ENCODE measurements at places on chromosomes 7 and 10. TPM values are rescaled to one million over a fixed set of nuclear protein-coding genes. Genes with fewer than 3 reads are reported as not detected.

The KCNMA1 gene
- polyA plus RNA-seq, result 62.4 TPM

The PAPOLB gene
- polyA plus RNA-seq, result 0.10 TPM

The SPDYE3 gene
- polyA plus RNA-seq, result not detected

The NEUROD6 gene
- polyA plus RNA-seq, result not detected

The HILPDA gene
- 16.6 TPM for polyA plus RNA-seq

The LYZL1 gene
- polyA plus RNA-seq, result not detected

The KLLN gene
- 0.77 TPM for polyA plus RNA-seq

Data from neural cell (in vitro differentiated cells).